Effector memory CD4-positive, alpha-beta T cell (primary cell): ENCODE measurements at places on chromosomes 4 and X.

DNA sequence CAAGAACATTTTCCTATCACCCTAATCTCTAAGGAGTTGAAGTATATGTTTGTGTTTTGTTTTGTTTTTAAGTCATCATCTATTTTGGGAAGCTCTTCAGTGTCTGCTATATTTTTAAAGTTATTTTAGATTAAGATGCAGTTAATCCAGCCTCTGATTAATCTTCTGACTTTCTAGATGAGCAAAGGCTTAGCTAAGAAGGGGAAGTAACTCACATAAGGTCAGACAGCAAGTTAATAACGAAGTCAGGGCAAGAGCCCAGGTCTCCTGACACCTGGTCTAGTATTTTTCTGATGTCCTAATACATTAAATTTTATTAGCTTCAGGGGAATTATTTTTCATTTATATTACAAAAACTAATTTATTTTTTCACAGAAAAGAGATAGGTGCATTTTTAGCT, 168.5 kb downstream of the SOWAHB start:
- DNase-seq = no peak

- no peak for DNase-seq
Measured at GRCh38 chr4:146401274-146401673, 120.5 kb downstream of the SLC10A7 start.

DNA sequence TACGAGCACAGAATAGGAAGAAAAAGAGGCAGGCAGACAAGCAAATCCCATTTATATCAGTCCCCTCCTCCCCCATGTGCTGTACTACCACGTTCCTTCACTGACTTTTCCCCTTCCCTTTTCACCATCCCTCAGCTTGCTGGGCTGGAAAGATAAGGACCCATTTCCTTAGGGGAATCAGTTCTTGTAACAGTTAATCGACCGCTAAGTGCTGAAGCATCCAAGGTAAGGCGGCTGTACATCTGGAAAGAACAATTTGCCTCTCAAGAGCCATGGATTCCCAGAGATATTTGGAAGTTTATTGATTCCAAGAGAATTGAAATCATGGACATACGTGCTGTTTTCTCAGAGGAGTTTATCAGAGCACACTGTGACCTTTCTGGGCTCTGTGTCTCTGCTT, 1688.0 kb downstream of the STIM2 start:
- DNase-seq = no peak

- no peak for DNase-seq
Measured at GRCh38 chr4:144712775-144713174, 66.8 kb downstream of the HHIP start.

DNA sequence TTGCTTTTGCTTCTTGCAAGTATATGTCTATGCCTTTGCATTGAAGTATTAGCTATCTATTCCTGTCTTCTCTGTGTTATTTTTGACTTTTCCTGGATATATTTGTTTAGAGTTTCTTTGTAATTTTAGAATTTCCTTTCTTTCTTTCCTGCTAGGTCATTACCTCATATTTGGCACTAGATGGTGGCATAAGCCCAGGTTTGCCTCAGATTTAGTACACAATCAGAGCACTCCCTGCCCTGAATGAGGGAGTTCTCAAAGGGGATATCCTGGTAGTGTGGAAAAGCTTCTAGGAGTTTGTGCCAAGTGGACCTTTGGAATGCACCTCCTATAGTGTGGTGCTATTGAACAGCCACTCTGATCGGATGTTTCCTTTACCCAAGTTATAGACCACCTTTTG, 181.6 kb downstream of the UGT8 start:
- no peak for DNase-seq

- DNase-seq = no peak
Measured at GRCh38 chr4:141802333-141802732, 165.9 kb downstream of the IL15 start.

- no peak for DNase-seq
Measured at GRCh38 chrX:12011075-12011474, 127.2 kb upstream of the FRMPD4 start.

GRCh38 chr4:105683038-105683437, 25.5 kb downstream of the INTS12 start:
- DNase-seq = no peak

DNA sequence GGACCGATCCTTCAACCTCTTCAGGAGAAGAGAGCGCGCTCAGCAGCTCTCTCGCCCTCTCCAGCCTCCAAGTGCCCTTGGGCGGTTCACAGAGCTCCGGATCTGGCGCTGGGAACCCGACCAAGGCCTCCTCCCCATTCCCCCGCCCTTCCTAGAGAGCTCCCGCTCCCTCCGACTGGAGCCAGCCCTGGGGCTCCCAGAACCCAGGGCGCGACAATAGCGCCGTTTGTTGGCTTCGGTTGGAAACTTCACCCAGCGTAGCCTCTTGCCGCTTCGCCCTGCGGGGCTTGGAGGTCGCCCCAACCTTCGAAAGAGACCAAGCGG, 3.1 kb upstream of the SOX3 start:
- no peak for DNase-seq

GRCh38 chrX:116278826-116279225, 108.3 kb downstream of the AGTR2 start:
- no peak for DNase-seq

GRCh38 chr4:124060261-124060918, 652.1 kb downstream of the ANKRD50 start:
- no peak for DNase-seq

DNA sequence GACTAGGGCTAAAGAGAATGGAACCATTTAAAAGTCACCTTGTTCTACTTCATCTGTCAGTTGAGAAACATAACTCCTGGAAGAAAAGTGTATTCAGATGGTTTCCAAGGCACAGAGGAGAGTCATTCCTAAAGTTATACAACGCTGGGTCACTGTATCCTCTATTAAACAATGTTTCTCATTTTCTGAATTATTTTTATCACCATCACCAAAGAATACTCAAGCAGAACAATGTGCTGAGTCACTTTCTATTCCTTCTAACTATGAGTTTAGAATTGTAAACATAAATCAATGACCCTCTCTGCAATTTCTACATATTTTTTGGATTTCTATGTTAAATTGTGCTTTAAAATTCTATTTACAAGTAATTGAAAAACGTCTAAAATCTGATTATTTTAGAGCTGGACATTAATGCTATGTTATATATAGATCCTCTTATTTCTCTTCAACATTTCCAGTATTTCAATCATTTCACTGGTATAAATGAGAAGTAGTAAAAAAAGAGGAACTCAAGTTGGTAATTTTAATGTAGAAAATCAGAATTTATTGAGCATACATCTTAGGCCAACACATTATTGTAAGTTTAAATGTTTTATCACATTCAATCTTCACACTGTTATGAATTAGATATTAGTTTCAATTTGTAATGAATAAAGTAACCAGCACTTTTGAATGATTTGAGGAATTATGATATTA, 7.5 kb downstream of the DTHD1 start:
- DNase-seq = no peak

- DNase-seq = no peak
Measured at GRCh38 chr4:148575577-148575976, 133.4 kb upstream of the NR3C2 start.

DNA sequence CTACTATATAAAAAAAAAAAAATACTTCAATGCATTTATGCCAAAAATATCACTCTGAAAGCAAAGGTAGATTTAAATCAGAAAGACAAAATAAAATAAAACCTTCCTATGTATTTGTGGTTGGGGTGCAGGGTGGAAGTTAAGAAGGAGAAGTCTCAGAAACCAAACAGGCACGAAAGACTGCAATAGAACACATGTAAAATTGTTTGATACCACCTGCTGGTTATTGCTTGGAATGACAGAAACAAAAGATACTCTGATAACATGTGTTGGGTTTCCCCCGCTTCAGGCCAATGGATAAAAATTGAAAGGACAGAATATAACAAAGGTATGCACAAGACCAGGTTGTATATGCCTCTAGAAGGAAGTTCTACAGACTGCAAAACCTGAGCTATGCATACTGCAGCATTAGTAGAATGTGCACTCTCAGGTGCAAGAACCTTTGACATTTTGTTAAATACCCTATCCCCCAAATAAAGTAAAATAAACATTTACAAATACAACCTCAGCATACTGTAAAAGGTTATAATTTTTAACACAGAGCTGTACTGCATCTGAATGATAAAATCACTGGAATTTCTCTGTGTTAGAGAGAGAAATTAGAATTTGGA, 118.8 kb downstream of the GABRA2 start:
- DNase-seq = no peak

- DNase-seq = no peak
Measured at GRCh38 chrX:24196509-24196908, 47.0 kb downstream of the ZFX start.

DNA sequence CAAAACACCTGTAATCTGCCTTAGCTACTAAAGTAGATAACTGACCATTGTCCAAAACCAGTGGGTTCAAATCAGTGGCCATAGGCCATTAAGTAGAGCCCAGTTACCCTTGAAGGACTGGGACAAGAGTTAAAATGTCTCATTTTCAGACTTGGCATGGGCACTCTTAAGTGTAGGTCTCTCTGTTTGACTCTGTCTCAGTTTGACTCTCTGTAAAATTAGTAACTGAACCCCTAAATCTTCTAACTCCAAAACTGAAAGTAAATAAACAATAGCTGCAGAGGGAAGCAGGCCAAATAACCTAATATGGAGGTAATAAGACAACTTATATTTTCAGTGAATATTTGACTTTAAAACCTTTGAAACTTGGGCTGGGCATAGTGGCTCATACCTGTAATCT, 89.1 kb downstream of the SLC16A2 start:
- no peak for DNase-seq

DNA sequence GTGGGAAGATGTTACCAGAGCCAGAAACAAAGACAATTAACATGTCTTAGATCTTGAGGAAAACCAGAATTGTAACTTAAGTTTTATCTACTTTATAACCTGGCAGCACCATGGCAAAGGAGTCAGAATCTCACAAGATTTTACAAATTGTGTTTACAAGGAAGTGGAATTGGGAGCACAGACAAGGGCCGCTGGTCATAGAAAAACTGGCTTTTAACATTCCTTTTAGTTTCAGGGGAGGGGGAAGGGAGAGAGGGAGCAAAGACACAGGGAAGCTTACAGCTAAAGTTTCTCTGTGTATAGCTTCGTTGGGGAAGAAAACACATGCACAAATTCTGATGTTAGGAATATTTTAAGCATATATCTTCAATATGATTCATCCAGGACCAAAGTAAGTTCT, 10.3 kb upstream of the UGT2B11 start:
- DNase-seq = no peak

GRCh38 chrX:1025413-1025812, 187.0 kb downstream of the CRLF2 start:
- no peak for DNase-seq

DNA sequence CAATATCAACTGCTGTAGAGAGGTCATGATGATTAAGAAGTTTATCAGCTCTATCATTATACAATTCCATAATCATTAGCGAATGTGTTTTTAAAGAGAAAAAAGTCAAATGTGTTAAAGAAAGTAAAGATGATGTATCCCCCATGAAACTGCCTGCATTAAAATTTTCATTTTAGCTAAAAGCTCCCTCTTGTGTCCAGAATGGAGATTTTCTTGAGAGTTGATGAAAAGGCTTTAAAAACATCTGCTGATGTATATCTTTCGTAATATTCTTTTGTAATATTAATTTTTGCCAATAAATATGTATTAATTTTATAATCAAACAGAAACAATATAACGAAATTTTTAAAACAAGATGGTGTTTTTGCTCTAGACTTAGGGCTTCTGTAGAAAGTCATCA, 52.1 kb upstream of the LHFPL1 start:
- DNase-seq = no peak

- no peak for DNase-seq
Measured at GRCh38 chr4:120830204-120830603, 92.3 kb downstream of the PRDM5 start.

GRCh38 chrX:137574102-137574783, 8.3 kb downstream of the ZIC3 start:
- DNase-seq = no peak

DNA sequence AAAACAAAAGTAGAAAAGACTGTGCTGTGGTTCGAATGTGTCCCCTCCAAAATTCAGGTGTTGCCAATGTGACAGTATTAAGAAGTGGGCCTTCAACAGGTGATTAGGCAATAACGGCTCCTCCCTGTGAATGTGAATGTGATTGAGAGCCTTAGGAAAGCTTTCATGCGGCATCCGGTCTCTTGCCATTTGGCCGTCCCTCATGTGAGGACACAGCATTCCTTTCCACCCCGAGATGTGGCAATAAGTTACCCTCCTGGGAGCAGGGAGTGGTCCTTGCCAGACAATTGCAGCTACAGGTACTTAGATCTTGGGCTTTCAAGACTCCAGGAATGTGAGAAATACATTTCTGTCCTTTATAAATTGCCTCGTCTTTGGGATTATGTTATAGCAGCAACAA, 129.3 kb downstream of the CPEB2 start:
- DNase-seq = no peak

- DNase-seq = no peak
Measured at GRCh38 chr4:41749631-41750039, 1.1 kb upstream of the PHOX2B start.

- no peak for DNase-seq
Measured at GRCh38 chrX:20913760-20914159, 460.5 kb upstream of the CNKSR2 start.

DNA sequence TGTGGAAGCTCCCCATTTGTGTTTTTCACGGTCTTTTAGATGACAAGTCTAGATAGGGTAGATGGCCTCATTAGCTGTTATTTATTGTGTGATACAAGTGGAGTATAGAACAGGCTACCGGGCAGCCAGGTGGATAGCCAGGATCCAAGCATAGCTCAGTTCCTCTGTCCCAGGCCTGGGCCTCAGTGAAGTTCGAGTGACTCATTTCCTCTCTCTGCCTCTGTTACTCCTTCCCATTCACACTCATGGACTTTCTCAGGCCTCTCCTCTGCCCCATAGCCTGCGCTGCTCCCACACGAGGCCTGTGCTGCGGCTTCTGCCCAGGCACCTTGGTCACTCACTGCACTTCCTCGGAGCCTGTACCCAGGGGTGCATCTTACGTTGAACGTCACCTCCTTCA, 54.5 kb downstream of the TENM3 start:
- no peak for DNase-seq

DNA sequence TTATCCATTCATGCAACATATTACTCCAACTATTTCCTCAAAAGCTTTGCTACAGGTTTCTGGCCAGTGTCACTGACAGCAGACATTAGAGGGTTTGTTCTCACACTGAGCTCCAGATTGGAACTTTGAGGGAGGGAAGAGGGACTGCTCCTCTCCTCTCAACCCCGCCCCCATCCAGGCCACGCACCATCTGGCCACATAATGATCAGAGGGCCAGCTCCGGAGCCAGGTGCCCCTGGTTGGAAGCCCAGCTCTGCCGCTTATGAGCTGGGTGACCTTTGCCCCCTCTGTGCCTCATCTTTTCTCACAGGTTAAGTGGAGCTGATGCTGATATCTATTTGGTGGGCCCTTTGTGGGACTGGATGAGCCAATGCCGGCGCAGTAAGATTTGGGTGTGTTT, 55.8 kb downstream of the C4orf50 start:
- DNase-seq = no peak

GRCh38 chr4:180828455-180829018, 1414.7 kb upstream of the TENM3 start:
- no peak for DNase-seq

DNA sequence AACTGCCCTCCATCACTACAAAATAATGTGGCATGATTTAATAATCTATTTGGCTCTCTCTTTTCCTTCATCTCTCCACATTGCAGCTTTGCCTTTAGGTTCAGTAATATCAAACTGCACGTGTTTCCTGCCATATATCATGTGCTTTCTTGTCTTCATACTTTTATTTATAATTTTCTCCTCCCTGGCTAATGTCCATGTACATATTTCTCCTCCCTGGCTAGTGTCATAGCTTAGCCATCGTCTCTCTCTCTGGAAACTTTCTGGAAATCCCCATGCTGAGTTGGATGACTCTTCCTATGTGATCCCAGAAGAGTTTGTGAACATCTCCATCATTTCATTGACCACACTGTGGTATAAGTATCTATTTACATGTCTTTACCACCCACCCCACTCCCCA, 21.3 kb upstream of the PDGFC start:
- DNase-seq = no peak
